C1 segment of cervical spinal cord (tissue), 14 donors: ENCODE measurements at places on chromosomes 1 and 21.

- DNase-seq, result no peak
Measured at GRCh38 chr1:55813618-55814017, 598.5 kb upstream of the USP24 start.

DNA sequence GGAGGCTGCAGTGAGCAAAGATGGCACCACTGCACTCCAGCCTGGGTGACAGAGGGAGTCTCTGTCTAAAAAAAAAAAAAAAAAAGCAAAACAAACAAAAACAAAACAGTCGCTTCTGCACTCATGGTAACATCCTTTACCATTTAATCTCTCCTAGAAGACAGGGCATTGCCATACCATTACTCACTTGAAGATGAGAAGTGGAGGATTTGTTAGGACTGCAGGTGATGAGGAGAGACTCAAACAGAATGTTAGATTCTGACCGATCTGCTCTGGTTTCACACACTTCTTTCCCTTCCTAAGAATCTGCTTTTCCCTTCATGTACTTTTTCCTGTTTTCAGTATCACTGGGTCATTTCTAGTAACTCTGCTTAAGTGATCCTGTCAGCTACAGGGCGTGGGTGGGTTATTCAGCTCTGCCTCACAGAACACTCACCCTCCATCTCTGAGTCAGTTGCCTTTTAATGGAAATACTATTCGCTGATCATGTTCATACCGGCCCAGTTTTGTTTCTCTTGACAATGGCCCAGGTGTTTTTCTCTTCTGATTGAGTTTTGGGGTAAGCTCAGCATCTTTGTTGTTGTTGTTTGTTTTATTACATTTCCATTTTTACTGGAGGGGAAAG is 148.0 kb upstream of the ERG start:
- no peak for DNase-seq

DNA sequence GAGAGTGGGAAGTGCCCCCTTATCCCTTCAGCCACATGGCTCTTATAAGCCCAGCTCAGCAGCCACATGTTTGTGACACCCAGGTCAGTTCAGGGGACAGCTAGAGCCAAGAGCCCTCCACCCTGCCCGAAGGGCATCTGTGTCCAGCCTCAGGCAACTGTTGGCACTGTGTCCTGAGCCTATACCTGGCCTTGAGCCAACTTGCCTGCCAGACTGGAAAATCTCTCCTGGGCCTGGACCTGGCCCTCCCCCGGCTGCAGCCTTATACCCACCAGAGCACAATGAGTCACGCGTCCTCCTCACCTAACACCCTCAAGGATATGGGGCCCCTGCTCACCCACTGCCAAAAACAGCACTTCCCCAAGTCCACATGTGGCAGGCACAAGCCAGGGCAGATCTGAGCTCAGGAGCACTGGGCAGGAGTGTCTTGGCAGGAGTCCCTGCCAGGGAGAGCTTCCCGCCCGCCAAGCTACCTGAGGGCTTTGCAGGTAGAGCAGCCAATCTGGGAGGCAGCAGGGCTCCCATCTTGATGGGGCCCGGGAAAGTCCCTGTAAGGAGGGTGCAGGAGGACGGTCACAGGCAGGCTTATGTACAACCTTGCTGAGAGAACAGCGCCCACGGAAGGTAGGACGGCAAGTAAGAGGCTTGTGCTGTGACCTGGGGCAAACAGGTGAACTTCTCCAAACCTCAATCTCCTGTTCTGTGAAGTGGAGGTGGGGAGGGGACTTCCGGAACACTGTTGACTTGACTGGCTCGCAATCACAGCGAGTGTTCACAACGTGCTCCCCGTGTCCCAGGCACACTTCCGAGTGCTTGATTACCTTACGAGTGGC is 19.8 kb upstream of the HSPG2 start:
- no peak for DNase-seq

GRCh38 chr1:67085326-67085725 is 31.4 kb upstream of the SLC35D1 start:
- DNase-seq, result no peak

DNA sequence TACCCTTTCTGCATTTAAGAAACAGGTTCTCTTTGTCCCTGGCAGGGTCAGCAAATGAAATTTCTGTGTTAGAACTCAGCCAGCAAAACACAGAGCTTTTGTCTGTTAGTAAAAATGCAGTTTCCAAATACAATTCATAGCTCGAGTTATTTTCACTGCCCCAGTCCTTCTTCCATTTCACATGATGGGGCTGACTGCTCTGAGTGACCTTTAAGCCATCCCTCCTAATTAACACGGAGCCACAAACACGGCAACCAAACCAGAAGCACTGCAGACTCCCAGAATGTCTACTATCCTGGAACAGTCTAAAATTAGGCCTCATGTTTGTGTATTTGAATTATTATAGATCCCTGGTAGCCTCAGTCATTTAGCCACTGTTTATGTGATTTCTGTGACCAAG is 99.1 kb upstream of the RGS4 start:
- no peak for DNase-seq

- no peak for DNase-seq
Measured at GRCh38 chr1:221343607-221344006, 398.3 kb downstream of the DUSP10 start.
